Activated T-cell treated with anti-CD3 and anti-CD28 coated beads for 48 hours (primary cell): ENCODE measurements at places on chromosomes 1 and 21.

GRCh38 chr1:162329826-162330225, 46.8 kb downstream of the SPATA46 start:
- DNase-seq = no peak

GRCh38 chr21:36692114-36692834, 6.6 kb upstream of the SIM2 start:
- no peak for DNase-seq

GRCh38 chr1:184393962-184394361, 7.1 kb downstream of the C1orf21 start:
- DNase-seq = no peak

DNA sequence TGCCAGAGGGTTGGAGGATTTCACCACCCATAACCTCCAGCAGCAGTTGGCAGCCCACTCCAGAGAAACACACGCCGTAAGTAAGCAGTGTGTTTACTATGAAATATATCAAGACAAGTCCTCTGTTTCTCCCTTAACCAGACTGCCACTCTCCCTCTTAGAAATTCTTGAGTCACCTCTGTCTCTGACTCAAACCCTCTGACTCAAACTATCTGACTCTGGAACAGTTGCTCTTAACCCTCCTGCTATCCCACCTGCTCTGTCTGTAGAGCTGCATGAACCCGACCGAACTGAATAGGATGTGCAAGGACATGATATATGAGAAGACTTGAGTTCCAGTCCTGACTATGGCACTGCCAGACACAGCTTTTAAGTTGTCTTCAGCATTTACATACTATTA, 14.1 kb downstream of the INPP5B start:
- DNase-seq = no peak

DNA sequence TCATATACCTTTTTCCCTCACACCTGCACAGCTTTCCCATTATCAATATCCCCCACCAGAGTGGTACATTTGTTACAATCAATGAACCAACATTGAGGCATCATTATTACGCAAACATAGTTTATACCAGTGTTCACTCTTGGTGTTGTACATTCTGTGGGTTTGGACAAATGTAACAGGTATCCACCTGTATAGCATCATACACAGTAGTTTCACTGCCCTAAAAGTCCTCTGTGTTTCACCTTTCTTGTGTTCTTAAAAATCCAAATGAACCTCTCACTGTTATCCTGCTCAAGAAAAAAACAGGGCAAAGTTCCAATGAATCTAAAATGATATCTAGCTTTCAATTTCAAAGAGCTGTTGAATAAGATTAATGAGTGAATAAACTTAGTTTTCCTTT, 45.9 kb upstream of the NR5A2 start:
- no peak for DNase-seq

DNA sequence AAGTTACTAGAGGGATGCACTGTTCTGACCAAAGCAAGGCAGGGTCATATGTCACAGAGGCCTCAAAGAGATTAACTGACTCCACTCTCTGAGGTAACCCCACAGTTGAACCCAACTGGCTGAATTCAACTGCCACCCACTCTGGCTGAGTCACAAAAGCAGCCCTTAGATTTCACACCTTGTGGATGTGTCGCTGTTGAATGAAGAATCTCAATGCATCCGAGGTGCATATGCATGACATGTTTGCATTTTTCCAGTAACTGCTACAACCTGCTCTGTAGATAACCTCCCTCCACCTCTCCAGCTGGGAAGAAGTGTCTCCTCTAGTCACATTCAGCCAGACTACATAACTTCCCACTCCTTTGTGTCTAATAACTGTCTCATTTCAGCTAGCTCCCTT, 27.9 kb upstream of the KIF21B start:
- DNase-seq = no peak

DNA sequence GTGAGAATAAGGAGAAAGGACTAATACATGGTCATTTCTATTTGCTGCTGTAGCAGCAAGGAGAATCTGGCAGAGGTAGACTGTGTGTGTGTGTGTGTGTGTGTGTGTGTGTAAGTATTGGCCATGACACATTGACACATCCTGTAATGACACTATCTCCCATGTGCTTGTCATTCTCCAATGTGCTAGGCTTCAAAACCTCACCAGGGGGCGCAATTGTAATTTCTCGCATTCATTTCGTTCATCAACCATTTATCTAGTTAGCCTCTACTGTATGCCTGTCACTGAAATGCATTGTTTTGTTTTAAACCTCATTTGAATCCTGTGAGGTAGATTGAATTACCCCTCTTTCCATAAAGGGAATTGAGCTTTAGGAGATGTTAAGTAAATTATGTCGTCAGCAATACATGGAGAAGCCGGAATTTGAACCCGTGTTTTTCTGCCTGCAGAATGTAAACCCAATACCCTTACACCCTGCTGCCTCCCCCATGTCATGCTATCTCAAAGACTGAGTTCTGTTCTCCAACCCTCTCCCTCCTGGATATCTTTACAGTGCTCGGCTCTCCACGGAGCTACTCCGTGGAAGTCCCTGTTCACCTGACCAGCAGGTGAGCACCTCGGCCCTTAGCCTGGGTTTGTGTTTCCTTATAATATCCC, 100.8 kb downstream of the UCK2 start:
- peak; percentile 36 for DNase-seq

DNA sequence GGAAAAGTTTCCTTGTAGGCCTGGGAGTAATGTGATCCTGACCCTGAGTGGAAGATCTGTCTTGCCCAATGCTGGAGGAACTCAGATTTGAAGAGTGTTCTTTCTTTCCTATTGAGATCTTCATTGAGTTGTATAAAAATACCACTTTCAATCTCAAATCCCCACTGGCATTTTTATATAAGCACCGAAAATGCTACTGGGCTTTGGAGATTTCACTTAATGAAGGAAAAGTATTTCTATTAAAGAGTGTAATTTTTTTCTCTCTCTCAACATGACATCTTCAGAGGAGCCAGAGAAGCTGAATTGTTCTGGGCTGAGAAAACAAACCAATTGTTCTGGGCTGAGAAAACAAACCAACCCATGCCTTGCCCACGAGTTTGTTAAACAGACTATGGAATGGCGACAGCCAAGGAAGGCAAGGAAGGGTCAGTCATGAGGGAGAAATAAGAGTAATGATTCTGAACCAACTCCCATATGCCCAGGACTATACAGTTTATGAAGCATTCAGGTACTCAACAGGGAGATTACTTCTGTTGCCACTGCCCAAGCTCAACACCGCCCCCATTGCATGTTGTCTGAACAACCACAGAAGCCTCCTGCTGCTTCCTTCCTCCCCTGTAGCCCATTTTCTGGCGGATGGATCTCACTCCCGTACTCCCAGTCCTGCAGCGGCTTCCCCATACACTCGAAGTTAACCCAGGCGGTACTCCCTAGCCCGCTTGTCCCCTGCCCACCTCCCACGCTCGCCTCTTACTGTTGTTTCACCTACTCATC, 103.2 kb downstream of the BEND5 start:
- no peak for DNase-seq

GRCh38 chr1:192632641-192633532, 3.1 kb upstream of the RGS13 start:
- DNase-seq = no peak

DNA sequence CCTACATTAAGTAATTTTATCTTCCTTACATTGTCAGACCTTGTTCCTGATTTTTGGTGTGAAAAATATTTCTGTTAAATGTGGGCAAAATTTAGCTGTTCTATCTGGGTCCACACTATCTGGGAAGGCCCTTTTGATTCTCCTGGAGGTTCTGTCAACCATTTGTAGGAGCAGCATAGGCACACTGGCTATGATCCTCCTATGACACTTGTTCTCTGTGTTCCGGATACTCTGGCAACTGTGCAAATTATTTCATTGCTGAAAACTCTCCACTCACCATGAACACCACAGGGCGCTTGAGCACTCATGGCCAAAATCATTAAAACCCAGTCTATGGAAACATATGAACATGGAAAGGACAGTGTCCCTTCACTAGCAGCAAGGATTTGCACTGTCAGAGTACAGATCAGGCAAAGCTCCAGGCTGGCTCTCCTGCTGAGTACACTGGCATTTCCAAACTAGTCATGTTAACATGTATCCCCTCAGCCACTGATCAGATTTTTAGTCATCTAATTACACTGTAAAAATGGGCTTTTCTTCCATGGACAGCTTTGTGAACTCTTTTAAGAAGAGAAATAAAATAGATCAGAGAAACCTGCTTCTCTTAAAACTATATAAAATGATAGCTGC, 43.9 kb upstream of the SGIP1 start:
- DNase-seq = no peak

GRCh38 chr1:15765495-15766194, 7.0 kb downstream of the FBLIM1 start:
- DNase-seq = no peak

DNA sequence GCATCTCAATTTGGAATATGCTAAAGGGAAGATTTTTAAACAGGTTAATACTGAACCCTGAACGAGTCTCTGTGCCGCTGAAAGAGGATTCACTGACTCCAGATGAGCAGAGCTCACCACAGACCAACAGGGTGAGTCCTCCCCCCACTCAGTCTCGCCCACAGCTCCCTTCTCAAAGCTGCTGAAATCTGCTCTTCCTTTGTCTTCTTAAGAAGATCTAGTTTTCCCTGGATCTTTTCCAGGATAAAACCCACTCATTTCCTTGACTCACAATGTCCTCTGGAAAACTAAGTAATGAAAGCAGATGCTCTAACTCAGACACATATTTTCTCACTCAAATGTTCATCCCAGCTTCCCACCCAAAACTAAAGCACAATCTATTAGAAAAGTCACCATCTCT, 447.0 kb upstream of the PKN2 start:
- no peak for DNase-seq

GRCh38 chr1:6477039-6477820, 11.3 kb upstream of the TNFRSF25 start:
- DNase-seq = no peak

DNA sequence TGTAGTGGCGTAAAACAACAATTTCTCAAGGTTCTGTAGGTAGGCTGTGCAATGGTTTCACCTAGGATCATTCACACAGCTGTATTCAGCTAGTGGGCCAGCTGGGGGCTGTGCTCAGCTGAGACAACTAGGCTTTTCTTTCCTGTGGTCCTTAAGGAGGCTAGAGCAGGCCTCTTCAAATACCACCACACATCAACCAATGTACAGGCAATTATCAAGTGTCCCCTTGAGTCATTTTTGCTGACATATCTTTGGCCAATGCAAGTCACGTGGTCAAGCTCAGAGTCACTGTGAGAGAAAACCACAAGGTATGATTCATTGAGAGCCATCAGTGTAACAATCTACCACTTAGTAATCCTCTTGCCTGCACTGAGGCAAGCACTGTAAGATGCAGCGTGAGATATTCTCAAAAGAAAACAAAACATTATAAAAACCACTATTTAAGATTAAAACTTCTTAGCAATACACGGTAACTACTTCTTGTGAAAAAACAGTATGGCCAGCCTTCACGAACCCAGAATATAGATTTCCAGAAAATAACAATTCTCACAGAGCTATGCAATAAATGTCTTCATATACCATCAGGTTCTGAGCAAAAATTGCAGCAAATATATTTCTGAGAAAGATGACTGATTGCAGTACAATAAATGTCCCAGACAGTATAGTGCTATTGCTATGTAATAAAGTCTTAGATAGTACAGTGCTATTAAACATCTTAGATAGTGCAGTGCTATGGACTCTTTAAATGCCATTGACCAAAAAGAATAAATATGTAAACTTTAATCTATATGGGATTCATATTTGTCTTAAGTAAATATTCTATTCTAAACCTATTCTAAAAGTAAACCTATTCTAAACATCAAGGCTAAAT, 55.3 kb downstream of the NME7 start:
- DNase-seq = peak; percentile 12

DNA sequence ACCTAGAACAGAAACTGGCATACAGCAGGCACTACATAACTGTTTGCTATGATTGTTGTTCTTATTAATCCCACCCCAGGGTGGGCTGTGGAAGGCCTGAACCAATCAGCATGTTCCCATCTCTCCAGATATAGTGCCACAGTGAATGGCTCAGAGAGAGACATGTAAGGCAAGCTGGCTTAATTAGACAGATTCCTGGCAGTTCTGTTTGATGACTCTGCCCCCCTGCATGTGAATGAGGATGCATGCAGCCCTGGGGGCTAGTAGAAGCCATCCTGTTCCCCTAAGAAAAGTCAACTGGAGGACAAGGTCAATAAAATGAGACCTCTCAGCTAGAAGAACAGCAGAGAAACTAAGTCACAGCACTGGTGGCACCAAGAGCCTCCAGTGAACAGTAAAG, 130.3 kb downstream of the GLIS1 start:
- DNase-seq = no peak

GRCh38 chr1:14887764-14888350, 265.7 kb upstream of the TMEM51 start:
- DNase-seq = no peak

GRCh38 chr1:231971397-231972110, 345.0 kb downstream of the DISC1 start:
- no peak for DNase-seq

- DNase-seq = no peak
Observed at GRCh38 chr1:208599063-208599462, 354.9 kb upstream of the PLXNA2 start.

DNA sequence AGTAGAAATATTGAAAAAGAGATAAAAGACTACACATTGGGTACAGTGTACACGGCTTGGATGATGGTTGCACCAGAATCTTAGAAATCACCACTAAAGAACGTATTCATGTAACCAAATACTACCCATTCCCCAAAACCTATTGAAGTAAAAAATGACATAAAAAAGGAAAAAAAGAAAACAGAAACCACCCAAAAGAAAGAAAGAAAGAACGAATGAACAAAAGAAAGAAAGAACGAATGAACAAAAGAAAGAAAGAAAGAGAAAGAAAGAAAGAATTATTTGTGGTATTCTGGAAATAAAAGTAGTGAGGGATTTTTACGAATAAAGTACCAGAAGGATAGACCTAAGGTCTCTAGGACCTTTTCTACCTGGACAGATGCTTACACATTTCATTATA, 42.1 kb downstream of the PHACTR4 start:
- no peak for DNase-seq

- DNase-seq = no peak
Observed at GRCh38 chr1:173503391-173503790, 26.3 kb downstream of the PRDX6 start.

- no peak for DNase-seq
Observed at GRCh38 chr21:45374826-45375455, 30.0 kb upstream of the COL18A1 start.

DNA sequence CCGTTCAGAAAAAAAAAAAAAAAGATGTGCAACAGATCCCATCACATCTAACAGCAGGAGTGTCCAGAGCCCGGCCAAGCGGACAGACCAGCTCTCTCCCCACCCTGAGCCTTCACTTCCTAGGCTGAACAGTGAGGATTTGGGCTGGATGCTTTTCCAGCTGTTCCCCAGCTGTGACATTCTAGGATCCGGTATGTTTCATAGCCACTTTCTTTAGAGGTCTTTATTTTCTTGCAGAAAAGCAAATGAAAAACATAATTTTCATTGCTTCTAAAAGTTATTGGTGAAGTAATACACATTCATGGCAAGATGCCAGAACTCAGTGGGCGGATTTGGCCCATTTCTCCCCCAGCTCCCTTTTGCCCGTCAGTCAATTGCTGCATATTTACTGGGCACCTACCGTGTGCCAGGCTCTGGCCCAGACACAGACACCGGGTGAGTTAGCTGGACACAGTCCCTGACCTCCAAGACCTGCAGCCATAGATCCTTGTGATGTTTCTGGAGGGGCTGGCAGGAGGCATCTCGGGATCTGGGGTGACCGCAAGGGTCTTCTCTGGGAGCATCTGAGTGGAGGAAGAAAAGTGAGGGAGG, 213.7 kb upstream of the VAMP3 start:
- DNase-seq = no peak
